ENCODE measurements at places on chromosomes 4 and X.

GRCh38 chrX:2642791-2643190 is 48.3 kb upstream of the CD99 start:
- no peak for DNase-seq

DNA sequence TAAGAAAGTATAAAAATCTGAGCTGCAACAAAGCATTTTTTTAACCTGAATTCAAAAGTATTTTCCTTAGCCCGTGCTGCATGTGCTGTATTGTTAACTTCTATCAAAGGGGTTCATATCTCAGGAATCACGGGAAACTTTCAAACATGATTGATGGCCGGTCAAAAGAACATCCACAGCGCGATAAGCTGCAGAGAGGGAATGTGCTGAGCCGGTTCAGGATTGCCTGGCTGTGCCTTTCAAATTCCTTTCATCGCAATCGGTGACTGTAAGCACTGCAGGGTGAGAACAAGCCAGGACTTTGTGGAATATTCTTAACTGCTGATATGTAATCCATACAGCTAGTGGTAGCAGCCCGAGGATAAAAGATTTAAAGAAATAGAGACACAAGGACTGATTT is 210.9 kb upstream of the NOCT start:
- no peak for DNase-seq

GRCh38 chr4:122212880-122213279 is 60.7 kb downstream of the BLTP1 start:
- DNase-seq: no peak

DNA sequence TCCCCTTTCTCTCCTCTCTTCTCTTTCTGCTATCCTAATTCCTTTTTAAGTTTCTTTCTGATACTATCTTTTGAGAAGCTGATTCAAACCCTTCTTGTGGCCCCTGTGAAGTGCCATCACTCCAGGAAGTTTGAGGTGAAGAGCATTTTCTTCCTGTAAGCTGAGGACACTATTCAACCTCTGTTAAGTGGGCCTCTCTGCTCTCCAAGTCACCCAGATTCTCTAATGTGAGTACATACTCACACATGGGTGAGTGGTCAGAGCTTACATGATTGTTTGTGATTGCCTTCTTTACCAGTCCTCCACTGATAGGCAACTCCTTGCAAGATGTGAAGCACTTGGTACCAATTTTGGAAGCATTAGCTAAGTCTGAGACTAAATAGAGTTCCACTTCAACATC is 18.4 kb upstream of the SMIM10L2A start:
- DNase-seq: no peak

GRCh38 chr4:186404562-186405134 is 138.7 kb downstream of the F11 start:
- DNase-seq: no peak

GRCh38 chrX:109709129-109709631 is 23.9 kb downstream of the ACSL4 start:
- DNase-seq: no peak

- no peak for DNase-seq
These were observed 198.9 kb downstream of the DHRSX start for GRCh38 chrX:2301901-2302300.

Measured in femur (tissue), 1 donor.